ENCODE measurements at places on chromosomes 1 and 21. TPM values are rescaled to one million over a fixed set of nuclear protein-coding genes. Genes with fewer than 3 reads are reported as not detected.

DNA sequence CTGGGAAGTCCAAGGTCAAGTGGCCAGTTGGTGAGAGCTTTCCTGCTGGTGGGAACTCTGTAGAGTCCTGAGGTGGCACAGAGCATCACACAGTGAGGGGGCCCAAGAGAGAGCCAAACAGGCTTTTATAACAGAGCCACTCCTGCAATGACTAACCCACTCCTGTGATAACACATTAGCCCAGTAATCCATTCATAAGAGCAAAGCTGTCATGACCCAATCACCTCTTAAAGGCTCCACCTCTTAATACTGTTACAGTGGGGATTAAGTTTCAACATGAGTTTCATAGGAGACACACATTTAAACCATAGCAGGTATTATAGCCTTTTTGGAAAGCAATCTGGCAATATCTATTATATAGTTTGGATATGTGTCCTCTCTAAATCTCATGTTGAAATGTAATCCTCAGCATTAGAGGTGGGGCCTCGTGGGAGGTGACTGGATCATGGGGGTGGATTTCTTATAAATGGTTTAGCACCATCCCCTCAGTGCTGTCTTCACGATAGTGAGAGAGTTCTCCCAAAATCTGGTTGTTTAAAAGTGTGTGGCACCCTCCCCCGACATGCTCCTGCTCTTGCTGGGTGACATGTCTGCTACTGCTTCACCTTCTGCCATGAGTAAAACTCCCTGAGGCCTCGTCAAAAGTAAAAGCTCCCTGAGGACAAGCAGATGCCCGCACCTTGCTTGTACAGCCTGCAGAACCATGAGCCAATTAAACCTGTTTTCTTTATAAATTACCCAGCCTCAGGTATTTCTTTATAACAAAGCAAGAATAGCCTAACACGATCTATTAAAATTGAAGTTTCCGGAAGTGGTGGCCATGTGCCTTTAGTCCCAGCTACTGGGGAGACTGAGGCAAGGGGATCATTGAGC is 64.5 kb downstream of the CD58 start:
- no peak overlapping the region for H3K4me3 ChIP-seq
- DNase-seq: no peak
- H3K27me3 ChIP-seq: no peaks in the 10 kb centered on the region

DNA sequence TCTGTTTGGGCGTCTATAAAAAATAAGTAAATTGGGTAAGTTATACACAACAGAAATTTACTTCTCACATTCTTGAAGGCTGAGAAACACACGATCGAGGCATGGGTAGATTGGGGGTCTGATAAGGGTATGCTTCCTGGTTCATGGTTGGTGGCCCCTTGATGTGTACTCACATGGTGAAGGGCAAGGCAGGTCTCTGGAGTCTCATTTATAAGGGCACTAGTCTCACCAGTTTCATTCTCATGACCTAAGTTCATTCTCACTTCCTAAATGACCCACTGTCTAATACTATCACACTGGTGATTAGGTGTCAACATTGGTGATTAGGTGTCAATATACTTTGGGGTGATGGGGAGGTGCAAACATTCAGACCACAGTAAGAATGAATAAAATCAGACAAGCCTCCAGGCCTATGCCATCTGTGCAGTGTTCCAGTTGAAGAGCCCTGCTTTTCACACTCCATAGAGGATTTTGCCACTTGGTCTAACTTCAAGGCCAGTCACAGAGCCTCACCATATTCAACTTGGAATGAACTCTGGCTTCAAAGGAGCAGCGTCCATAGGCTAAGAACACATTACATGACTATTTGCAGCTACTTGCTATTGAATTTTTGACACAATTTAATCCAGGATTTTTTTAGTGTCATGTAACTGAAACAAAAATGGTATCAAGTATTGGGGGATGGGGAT is 2.5 kb upstream of the GBP4 start:
- H3K4me3 ChIP-seq: no peak overlapping the region
- H3K36me3 ChIP-seq: no peaks in the 10 kb centered on the region
- no peaks in the 10 kb centered on the region for H3K27me3 ChIP-seq
- H3K27ac ChIP-seq: peak overlapping the region; percentile 63
- peak; percentile 51 for DNase-seq
- peaks cover 28% of the 10 kb centered on the region for H3K4me1 ChIP-seq

DNA sequence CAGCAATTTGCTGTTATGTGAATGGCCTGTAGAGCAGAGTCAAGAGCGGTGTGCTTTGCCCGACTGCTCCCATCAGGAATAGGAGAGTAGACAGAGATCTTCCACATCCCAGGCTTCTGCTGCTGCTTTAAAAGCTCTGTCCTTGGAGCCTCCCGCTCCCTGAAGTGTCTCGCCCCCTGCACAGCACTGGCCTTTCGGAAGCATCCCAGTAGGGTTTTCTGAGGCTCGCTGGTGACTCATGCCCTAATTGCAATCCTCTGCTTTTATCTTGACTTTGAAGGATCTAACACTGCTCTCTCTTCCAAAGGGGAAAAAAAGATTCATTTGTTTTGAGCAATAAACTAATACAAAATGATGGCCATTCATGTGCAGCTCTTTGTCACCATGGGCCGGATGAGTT is 13.3 kb upstream of the CD101 start:
- H3K36me3 ChIP-seq: no peaks in the 10 kb centered on the region
- no peak overlapping the region for H3K27ac ChIP-seq
- no peak overlapping the region for H3K4me3 ChIP-seq
- H3K27me3 ChIP-seq: no peaks in the 10 kb centered on the region
- no peaks in the 10 kb centered on the region for H3K4me1 ChIP-seq

GRCh38 chr1:224493269-224493668 is 58.7 kb upstream of the WDR26 start:
- H3K27ac ChIP-seq: no peak overlapping the region
- H3K36me3 ChIP-seq: no peaks in the 10 kb centered on the region
- H3K27me3 ChIP-seq: no peaks in the 10 kb centered on the region
- no peak for DNase-seq
- H3K4me1 ChIP-seq: peaks cover 8% of the 10 kb centered on the region
- H3K4me3 ChIP-seq: no peak overlapping the region

DNA sequence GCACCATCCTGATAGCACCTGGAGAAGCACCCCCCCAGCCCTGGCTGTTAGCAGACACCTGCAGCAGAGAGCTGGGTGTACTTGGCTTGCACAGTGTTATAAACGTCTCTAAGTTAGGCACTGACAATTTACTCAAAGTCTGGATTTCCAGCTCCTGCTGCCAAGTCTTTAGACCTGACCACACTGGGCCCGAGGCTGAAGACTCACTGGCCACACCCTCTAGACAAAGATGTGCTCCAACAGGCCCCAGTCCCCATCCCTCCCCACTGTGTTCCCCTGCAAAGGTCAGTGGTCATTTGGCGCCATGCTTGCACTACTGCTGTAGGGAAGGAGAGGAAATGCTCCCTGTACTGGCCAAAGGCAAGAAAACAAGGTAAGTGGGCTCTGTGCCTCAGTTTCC is 31.1 kb downstream of the PADI6 start:
- no peak for DNase-seq
- H3K36me3 ChIP-seq: peaks cover 14% of the 10 kb centered on the region
- no peaks in the 10 kb centered on the region for H3K4me1 ChIP-seq
- H3K4me3 ChIP-seq: no peak overlapping the region
- H3K27ac ChIP-seq: no peak overlapping the region

GRCh38 chr1:214458541-214458940 is 92.9 kb downstream of the PTPN14 start:
- H3K27ac ChIP-seq: no peak overlapping the region
- H3K27me3 ChIP-seq: no peaks in the 10 kb centered on the region
- DNase-seq: no peak
- H3K4me3 ChIP-seq: no peak overlapping the region
- no peaks in the 10 kb centered on the region for H3K36me3 ChIP-seq

DNA sequence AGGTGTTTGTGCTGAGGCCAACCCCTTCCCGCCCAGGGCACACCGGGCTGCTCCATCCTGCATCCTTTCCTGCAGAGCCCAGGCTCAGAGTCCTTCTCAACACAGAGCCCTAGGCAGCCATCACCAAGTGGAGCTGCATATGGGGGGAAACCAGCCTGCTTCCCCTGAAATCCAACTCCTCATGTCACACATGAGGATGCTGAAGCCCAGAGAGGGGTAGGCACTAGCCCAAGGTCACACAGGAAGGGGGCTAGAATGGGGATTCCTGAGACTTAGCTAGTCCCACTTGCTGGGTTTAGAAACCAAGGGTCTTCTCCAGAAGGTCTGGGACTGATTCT is 5.5 kb upstream of the TNFRSF1B start:
- H3K27ac ChIP-seq: peak overlapping the region; percentile 71
- H3K36me3 ChIP-seq: no peaks in the 10 kb centered on the region
- no peak overlapping the region for H3K4me3 ChIP-seq
- no peaks in the 10 kb centered on the region for H3K27me3 ChIP-seq
- no peak for DNase-seq

GRCh38 chr1:211683396-211684297 is 8.2 kb upstream of the NEK2 start:
- H3K4me1 ChIP-seq: peaks cover 17% of the 10 kb centered on the region
- no peaks in the 10 kb centered on the region for H3K27me3 ChIP-seq

- no peak overlapping the region for H3K4me3 ChIP-seq
- H3K4me1 ChIP-seq: peaks cover 9% of the 10 kb centered on the region
- DNase-seq: no peak
- H3K36me3 ChIP-seq: no peaks in the 10 kb centered on the region
- H3K27ac ChIP-seq: no peak overlapping the region
Observed at GRCh38 chr1:180521474-180522212, 19.3 kb upstream of the ACBD6 start.

- H3K27me3 ChIP-seq: no peaks in the 10 kb centered on the region
- no peak overlapping the region for H3K27ac ChIP-seq
- no peaks in the 10 kb centered on the region for H3K4me1 ChIP-seq
Observed at GRCh38 chr21:37658121-37658816, 258.0 kb downstream of the KCNJ6 start.

GRCh38 chr1:109432336-109432735 is 6.1 kb upstream of the PSMA5 start:
- H3K27ac ChIP-seq: no peak overlapping the region
- no peaks in the 10 kb centered on the region for H3K27me3 ChIP-seq
- no peaks in the 10 kb centered on the region for H3K36me3 ChIP-seq
- H3K4me1 ChIP-seq: peaks cover under 1% of the 10 kb centered on the region
- no peak overlapping the region for H3K4me3 ChIP-seq

DNA sequence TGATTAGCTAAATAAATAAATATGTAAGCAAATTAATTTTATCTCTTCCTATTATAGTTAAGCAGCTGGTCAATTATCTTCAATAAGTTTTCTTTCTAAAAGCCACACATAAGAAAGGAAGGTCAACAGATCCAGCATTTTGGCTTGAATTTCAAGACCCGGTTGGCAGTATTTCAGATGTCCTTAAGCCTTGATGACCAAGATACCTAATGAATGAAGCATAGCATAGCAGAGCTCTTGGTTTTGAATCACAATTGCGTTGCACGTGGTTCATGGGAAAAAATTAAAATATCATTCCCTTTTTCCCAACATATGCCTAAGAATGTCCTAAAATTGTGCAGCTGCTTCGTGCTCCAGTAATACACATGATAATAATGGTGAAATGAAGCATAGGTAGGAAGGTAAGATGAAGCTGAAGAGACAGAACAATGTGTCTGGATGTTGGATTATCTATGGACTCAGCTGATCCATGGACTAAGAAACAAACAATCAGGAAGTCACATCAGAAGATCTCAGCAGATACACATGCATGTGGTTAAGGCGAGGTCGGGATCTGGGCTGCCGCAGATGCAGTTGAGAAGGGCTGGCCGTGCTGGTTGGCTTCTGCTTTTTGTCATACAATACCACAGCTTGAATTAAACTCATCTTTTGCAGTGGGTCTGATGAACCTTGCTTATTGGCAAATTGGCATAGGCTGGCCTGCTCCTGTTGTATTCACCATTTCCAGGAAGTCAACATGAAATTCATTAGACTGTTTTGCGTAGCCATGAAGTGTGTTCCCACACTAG is 284.9 kb upstream of the RUNX1 start:
- DNase-seq: no peak
- no peak overlapping the region for H3K4me3 ChIP-seq
- H3K36me3 ChIP-seq: no peaks in the 10 kb centered on the region
- no peak overlapping the region for H3K27ac ChIP-seq
- no peaks in the 10 kb centered on the region for H3K4me1 ChIP-seq

DNA sequence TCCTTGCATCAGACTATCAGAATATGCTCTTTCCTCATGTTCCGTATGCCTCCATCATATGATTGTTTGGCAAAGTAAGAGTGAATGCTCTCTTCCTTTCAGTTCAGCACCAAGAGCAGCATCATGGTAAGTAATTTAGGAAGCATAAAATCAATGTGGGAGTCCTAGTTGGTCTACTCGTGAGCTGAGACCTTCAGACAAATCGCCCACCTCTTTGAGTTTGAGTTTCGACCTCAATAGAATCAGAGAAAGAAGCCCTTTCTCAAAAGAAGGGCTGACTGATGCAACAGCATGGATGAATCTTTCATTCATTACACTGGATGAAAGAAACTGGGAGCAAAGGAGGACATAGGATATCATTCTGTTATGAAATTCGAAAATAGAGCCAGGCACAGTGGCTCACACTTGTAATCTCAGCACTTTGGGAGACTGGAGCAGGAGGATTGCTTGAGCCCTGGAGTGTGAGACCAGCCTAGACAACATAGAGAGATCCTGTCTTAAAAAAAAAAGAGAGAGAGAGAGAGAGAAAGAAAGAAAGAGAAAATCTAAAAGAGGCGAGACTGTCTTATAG is 112.5 kb downstream of the ZC3H11B start:
- no peaks in the 10 kb centered on the region for H3K27me3 ChIP-seq
- no peaks in the 10 kb centered on the region for H3K36me3 ChIP-seq
- DNase-seq: no peak
- no peak overlapping the region for H3K4me3 ChIP-seq

DNA sequence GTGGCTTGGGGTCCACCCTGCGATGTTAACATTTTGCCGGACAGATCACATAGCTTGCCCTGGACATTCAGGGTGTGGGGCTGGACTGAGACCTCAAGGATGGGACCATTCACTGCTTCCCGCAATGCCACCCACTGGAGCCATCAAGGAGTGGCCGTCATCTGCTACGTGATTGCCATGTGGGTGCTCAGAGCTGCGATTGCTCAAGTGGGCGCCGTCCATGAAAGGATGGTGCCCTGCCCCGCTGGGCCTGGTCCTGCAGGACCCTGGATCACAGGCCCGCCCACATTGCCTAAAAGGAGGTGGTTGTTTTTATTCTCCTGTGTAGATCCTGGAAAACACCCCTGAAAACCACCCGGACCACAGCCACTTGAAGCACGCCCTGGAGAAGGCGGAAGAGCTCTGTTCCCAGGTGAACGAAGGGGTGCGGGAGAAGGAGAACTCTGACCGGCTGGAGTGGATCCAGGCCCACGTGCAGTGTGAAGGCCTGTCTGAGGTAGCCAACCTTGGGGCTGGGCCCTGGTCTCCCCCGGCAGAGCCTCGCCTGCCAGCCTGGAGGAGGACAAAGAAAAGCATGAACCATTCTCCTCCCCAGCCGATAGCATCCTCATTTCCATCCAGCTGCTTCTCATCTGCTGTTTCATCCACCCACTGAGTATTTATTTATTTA is 40.4 kb downstream of the ATP5PO start:
- no peak for DNase-seq
- no peaks in the 10 kb centered on the region for H3K27me3 ChIP-seq
- H3K27ac ChIP-seq: no peak overlapping the region
- no peaks in the 10 kb centered on the region for H3K4me1 ChIP-seq
- no peak overlapping the region for H3K4me3 ChIP-seq

GRCh38 chr1:203463469-203464062 is 12.0 kb upstream of the PRELP start:
- peaks cover 20% of the 10 kb centered on the region for H3K4me1 ChIP-seq
- no peak for DNase-seq
- no peaks in the 10 kb centered on the region for H3K36me3 ChIP-seq
- H3K27ac ChIP-seq: no peak overlapping the region

FNDC10 gene
- 0.52 TPM for polyA plus RNA-seq

OR6N1 gene
- polyA plus RNA-seq: not detected

ZBED6 gene
- polyA plus RNA-seq: 2.8 TPM

DAB1 gene
- polyA plus RNA-seq: not detected

OR6P1 gene
- polyA plus RNA-seq: not detected

GPN2 gene
- 15.2 TPM for polyA plus RNA-seq

FLG2 gene
- not detected for polyA plus RNA-seq

NOS1AP gene
- polyA plus RNA-seq: not detected
